ENCODE measurements at places on chromosomes 2 and 18.

- DNase-seq = no peak
Observed at GRCh38 chr2:45567974-45568789, 42.9 kb downstream of the SRBD1 start.

DNA sequence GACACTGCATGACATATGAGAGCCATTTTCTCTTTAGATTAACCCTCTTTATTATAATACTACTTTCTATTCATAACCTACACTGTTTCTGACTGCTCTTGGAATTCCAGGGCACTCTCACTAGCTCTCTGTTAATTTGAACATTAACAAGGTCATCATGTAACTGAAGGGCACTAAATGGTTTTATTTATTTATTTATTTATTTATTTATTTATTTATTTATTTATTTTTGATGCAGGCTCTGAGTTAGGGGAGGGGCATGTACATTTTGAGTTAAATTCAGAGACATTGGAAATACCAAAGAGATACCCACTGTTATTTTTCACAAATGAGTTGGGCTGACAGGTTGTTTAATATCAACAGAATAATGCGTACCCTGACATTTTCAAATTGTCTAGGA, 1038.7 kb upstream of the NRXN1 start:
- DNase-seq = no peak

GRCh38 chr2:61016392-61017002, 1.0 kb upstream of the PEX13 start:
- no peak for DNase-seq

DNA sequence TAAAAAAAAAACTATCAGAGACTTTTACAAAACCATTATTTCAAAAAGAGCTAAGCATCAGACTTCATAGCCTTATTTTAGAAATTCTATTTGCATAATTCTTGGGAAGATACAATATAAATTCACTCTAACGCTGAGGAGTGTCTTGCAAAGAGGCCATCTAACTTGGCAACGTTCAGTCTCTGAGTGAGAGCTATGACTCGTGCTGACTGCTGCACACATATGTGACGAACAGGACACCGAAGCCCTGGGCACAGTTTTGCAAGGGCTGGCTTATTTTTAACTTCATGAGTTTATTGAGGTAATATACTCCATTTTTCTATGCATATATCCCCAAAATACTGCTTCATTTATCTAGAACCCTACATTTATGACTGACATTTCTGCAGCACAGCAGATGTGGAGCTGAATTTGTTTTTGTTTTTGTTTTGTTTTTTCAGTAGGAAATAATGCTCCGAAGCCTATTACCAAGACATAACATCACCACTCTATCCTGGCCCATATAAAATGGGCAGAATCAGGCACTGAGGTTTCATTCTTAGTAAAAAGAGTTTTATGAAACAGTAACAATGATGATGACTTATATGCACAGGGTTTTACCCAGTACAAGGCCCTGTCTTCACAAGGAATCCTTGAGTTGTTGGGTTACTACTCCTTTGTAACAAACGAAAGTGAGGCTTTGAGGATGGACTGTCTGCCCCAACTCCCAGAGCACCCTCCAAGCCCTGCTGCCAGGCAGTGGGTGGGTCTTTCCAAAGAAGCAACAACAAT, 68.3 kb downstream of the CRACDL start:
- DNase-seq = no peak

- DNase-seq = no peak
Observed at GRCh38 chr2:186437719-186438118, 48.3 kb upstream of the ZC3H15 start.

DNA sequence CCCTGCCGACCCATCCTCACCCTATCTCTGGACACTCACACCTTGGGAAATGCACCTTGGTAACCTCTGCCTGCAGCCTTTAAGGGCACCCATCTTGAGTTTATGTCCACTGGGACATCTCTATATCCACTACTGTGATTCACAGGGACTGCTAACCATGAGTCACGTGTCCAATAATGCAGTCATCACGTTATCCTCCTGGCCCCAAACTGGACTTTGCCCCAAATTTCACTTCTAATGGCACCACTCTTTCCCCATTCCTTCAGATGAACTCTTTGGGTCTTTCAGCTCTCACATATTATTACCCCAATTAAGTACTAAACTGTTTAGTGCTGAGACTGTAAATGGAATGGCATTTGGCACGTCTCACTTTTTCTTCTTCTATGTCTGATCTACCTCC, 71.2 kb upstream of the TMEM200C start:
- DNase-seq = no peak

- DNase-seq = no peak
Observed at GRCh38 chr18:28715206-28715605, 538.3 kb upstream of the CDH2 start.

- DNase-seq = no peak
Observed at GRCh38 chr2:72994282-72994990, 77.1 kb downstream of the SFXN5 start.

DNA sequence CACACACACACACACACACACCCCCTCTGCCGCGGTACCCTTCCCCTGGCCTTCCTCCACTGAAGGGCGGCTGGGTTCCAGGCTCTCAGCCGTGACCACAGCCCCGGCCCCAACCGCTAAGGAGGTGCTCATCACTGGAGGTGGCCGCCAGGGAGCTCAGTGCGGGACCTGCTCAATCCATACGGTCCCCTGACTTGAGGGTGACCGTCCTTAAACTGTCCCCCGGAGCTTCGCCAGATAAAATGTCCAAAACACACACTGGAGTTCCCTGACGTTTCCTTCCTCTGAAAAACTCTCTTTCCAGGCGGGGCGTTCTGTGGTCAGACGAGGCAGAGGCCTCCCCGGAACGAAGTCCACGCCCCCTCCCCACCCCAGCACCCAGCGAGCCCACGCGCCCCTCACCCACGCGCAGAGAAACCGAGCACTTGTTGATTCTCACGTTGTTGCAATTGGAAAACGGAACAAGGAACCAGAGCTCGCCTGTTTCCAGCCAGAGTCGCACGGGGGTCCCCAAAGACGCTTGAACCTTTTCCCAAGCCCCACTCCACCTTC, 1.4 kb downstream of the MBP start:
- no peak for DNase-seq

DNA sequence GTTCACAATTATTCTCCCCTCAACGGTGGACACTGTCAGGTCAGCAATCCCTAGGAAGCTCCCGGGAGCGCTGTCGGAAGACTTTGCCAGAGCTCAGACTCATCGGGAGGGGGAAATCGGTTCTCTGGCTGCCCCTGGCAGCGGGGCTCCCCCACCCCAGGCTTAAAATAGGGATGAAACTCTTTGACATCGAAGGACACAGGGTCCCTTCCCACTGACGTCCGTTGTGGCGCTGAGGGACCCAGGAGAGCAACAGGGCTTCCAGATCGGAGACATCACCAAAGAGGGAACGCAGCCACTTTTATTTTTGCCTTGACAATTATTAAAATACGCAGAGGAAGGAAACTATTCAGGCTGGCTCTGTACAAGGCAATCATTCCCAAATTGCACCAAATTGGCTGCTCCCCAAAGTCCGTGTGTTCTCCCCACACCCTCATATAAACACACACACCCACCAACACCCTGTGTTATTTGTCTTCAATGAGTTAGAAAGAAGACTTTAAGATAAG, 249.0 kb downstream of the CDH20 start:
- no peak for DNase-seq

GRCh38 chr2:236403811-236404210, 139.6 kb upstream of the ASB18 start:
- DNase-seq = no peak

GRCh38 chr2:174263997-174264396, 15.7 kb upstream of the OLA1 start:
- no peak for DNase-seq

- no peak for DNase-seq
Observed at GRCh38 chr18:58813105-58813504, 51.6 kb upstream of the ZNF532 start.

DNA sequence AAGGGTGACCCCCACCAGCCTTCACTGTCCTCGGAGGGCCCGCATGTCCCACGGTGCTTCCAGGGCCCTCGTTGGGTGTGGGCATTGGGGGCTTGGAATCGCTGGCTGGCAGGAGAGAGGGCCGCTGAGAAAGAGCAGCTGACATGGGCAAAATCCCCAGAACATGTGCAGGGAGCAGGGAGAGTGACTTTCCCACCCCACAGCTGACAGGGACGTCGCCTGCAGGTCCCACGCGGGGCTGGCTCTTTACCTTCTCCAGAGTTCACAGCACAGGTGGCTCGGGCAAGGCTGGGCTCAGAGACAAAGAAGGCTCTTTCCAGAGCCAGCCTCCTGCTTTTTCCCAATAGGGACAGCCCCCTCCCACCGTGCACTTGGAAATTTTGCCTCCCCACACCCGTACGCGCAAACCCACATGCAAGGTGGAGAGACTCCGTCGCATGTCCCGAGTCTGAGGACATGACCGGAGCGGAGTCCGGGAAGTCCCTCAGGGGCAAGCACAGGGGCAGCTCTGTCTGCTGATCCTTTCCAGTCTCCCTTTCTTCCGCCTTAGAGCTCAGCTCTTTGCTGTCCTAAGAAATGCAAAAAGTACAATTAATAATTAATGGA, 370.2 kb upstream of the MYT1L start:
- no peak for DNase-seq

DNA sequence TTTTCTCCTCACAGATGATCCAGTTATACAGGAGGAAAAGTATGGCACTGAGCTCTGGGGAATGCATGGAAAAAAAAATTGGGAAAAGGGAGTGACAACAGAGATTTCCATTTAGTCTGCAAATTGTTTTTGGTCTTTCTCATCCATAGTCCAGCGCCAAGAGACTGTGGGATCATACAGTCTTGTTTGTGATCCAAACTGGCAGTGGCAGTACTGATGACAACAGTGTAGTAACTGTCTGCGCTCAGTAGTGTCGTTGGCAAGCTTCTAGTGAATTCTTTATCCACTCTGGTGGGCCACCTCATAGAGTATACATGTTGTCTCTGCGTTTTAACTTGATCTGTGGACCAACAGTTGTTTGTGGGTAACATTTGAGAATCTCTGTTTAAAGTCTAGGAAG, 37.9 kb downstream of the GALNT1 start:
- DNase-seq = no peak

Measured in HS-27A (cell line).